Effector memory CD4-positive, alpha-beta T cell (primary cell): ENCODE measurements at places on chromosomes 5 and 9.

GRCh38 chr9:36158122-36158521 lies 11.1 kb upstream of the CCIN start:
- DNase-seq: no peak

DNA sequence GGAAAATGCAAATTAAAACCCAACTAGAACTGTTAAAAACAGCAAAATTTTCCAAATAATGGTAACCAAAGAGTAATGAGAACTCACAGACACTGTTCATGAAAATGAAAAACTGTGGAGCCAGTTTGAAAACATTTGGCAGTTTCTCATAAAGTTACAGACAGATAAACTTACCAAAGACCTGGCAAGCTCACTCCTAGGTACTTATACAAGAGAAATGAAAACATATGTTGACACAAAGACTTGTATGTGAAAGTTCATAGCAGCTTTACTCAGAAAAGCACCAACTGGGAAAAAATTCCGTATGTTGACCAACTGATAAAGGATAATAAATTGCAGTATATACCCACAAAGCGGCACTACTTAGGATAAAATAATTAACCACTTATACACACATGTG lies 10.3 kb downstream of the ZNF782 start:
- DNase-seq: no peak

- no peak for DNase-seq
These were observed 52.5 kb downstream of the AOPEP start for GRCh38 chr9:94779031-94779430.

- no peak for DNase-seq
These were observed 176.9 kb downstream of the RGS3 start for GRCh38 chr9:113640418-113640817.

GRCh38 chr5:92508271-92508670 lies 1072.7 kb downstream of the NR2F1-AS1 start:
- no peak for DNase-seq

DNA sequence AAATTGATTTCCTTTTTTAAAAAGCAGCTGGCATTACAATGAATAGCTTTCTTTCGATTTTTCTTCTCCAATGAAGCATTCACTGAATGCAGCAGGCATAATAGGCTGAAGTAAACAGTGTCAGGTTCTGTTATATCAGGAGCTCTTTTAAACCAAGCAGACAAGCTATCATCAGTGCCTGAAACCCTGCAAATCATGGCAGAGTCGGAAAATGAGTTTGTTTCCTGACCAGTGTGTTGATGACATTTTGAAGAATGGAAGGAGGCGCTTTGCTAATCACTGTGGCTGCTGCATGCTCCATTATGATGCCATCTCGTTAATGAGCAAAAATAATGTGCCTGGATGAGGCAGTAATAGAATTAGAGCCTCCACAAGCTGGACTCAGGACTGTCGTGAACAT lies 284.5 kb downstream of the ZNF608 start:
- no peak for DNase-seq

- DNase-seq: no peak
These were observed 54.6 kb upstream of the TNFAIP8 start for GRCh38 chr5:119301210-119301609.

DNA sequence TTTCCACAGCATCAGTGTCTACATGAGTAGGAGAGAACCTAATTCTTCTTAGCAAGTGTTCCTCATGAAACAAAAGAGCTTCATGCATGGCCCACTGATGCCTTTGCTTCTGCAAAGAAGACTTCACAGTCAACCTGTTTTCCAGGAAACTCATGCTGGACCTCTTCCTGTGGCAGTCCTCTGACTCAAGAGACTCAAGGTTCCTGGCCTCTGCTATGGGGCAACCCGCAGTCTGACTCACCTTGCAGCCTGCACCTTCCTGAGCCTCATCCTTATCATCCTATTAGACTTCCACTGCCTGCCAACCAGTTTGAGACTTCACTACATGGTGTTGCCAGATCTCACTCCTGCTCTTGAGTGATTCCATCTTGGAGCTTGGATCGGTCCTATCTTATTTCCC lies 17.6 kb upstream of the AGGF1 start:
- no peak for DNase-seq

GRCh38 chr5:71738662-71739361 lies 19.7 kb downstream of the CARTPT start:
- no peak for DNase-seq

- DNase-seq: no peak
These were observed 484.5 kb downstream of the DMAC1 start for GRCh38 chr9:7315116-7315515.

DNA sequence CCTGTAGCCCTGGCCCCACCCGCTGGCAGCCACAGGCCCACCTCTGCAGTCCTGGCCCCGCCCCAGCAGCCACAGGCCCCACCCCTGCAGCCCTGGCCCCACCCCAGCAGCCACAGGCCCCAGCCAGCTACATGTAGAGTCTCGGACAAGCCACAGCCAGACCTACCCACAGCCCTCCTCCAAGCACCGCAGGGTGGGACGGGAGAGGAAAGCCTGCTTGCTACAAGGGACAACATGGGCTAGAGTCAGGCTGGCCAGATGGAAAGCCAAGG lies 49.5 kb upstream of the SARDH start:
- no peak for DNase-seq

DNA sequence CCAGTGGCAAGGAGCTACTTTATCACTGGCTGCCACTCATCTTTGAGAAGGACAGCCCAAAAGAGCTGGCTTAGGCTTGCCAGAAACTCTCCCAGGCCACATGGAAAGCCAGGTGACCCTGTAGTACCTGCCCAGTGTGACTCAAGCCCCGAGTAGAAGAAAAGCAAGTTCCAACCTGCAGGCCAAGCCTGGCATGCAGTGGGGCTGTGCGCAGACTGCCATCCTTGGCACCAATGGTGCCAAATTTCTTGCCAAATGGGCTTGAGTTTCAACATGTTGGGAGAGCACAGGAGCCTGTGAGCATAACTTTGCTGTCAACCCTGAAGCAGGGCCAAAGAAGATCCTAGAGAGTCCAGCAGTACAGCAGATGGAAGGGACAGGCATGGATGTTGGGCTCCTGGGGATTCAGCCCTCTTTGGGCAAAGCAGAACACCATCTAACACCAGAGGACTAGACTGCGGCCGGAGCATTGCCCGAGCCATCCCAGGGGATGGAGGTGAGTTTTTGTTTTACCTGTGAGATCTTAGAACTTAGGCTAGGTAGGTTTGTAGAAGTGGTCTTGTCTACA lies 27.3 kb upstream of the SHB start:
- no peak for DNase-seq

GRCh38 chr9:95035846-95036245 lies 281.7 kb downstream of the FANCC start:
- DNase-seq: no peak

DNA sequence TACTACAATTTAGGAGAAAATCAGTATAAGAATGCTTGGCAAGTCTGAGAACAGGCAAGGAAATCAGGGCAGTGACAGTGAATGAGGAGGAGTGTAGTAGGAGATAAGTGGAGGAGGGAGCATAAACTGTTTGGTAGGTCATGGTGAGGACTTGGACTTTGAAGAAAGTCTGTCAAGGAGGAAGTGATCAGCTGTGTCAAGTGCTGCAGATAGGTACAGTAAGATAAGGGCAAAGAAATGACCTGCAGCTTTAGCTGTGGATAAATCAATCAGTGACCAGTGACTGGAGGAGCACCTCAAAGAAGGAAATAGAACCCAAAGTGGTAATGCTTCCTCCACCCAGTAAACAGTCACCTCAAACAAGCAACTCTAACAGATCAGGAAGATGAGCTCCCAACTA lies 106.3 kb downstream of the RAPGEF6 start:
- DNase-seq: no peak

GRCh38 chr5:95754545-95754944 lies 23.4 kb downstream of the RHOBTB3 start:
- DNase-seq: no peak

DNA sequence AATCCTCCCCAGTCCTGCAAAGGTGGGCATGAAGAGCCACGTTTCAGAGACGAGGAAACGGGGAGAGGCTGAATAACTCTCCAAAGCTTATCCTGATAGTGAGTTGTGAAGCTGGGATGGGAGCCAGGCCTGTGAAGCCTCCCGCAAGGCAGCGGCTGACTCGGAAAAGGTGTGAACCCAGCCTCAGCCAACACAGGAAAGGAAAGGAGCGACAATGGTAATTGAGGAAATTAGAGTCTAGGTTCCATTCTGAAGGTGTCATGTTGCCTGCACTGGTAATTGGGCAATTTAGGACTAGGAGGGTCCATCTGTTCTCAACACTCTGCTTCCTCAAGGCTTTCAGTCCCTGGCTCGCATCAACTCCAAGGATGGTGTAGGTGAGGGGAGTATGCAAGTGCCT lies 83.4 kb downstream of the LIFR start:
- no peak for DNase-seq

GRCh38 chr5:74919487-74919886 lies 53.3 kb upstream of the FAM169A start:
- DNase-seq: no peak

DNA sequence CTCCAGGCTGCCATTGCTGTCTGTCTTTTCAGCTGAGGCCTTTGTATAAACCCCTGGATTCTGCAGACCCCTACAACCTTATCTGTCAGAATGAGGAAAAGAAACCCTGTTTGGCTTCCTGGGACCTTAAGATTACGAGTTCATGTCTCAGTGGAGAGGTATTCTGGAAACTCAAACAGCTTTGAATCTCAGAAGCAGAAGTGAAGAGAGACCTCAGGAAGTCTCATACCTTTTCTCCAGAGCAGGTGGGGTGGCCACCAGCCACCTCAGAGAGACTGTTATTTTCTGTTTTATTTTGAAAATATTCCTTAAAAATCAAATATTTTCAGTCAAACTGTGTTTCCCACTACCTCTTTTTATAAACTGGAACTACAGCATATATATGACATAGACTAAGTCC lies 457.5 kb downstream of the TMEM232 start:
- DNase-seq: no peak

DNA sequence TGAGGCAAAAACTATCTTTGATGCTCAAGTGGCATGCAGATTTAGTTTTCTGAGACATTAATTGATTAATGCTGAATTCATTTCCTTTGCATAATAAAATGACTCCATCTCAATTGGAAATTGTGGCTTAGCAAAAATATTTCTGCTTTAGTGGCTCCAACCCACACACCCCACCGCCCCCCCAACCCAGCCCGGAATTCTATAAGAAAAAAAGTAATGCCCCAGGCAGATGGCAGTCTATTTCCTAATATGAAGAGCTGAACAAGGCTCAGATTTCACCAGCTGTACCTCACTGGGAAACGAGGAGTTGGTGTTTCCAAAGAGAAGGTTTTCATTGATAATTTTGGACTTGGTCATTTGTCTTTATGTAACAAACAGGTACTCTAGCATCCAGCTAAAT lies 182.1 kb downstream of the FBN2 start:
- no peak for DNase-seq

- DNase-seq: no peak
These were observed 168.2 kb downstream of the ZDHHC21 start for GRCh38 chr9:14524873-14525515.

GRCh38 chr9:32292611-32293010 lies 91.8 kb upstream of the ACO1 start:
- no peak for DNase-seq

- no peak for DNase-seq
These were observed 171.5 kb downstream of the SSBP2 start for GRCh38 chr5:81579262-81579924.

DNA sequence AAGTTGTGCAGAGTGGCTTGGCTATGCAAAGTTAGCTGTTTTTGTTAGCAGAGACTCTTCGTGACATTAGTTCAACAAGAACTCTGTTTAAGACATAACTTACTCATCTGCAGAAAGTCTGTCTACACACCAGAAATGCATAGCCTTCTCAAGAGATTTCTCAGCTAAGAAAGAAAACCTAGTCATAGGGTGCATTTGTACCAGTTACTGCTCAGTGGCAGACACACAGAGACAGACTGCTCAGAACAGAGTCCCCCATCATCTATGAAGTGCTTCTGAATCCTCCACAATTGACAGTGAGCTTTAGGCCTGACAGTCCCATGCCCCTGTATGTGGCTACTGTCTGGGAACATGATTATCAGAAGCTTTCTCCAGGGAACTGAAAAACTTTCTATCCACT lies 56.1 kb upstream of the IFNK start:
- no peak for DNase-seq

GRCh38 chr5:128667152-128667551 lies 129.1 kb upstream of the FBN2 start:
- DNase-seq: no peak
